ENCODE measurements at places on chromosomes 7 and 10. TPM values are rescaled to one million over a fixed set of nuclear protein-coding genes. Genes with fewer than 3 reads are reported as not detected.

- DNase-seq: no peak
Measured at GRCh38 chr7:75955331-75955955, 39.0 kb downstream of the TMEM120A start.

PSD gene
- total RNA-seq: 17.6 TPM

RASA4 gene
- 51.2 TPM for total RNA-seq

- no peak for DNase-seq
Measured at GRCh38 chr10:20596911-20597310, 300.2 kb downstream of the NEBL start.

PITX3 gene
- total RNA-seq: not detected

ADIRF gene
- 193 TPM for total RNA-seq

DTX2 gene
- total RNA-seq: 12.6 TPM

DNA sequence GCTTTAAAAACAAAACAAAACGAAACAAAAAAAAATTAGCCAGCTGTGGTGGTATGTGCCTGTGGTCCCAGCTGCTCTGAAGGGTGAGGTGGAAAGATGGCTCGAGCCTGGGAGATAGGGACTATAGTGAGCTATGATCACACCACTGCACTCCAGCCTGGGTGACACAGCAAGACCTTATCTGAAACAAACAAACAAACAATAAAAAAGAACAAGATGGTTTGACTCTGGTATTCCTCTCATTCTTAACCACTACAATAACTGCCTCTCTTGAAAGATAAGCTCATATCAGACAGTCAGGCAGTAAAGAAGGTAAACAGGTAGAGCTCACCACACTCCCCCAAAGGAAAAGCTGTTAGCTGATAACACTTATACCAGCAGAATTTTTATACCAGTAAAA, 14.1 kb upstream of the DUSP5 start:
- DNase-seq: no peak

RAB19 gene
- total RNA-seq: 3.1 TPM

GRCh38 chr10:26790221-26790995, 70.3 kb downstream of the ABI1 start:
- DNase-seq: no peak

PKD2L1 gene
- total RNA-seq: not detected

GPRIN2 gene
- total RNA-seq: 0.27 TPM

- no peak for DNase-seq
Measured at GRCh38 chr7:14900051-14900450, 2.5 kb downstream of the DGKB start.

DNA sequence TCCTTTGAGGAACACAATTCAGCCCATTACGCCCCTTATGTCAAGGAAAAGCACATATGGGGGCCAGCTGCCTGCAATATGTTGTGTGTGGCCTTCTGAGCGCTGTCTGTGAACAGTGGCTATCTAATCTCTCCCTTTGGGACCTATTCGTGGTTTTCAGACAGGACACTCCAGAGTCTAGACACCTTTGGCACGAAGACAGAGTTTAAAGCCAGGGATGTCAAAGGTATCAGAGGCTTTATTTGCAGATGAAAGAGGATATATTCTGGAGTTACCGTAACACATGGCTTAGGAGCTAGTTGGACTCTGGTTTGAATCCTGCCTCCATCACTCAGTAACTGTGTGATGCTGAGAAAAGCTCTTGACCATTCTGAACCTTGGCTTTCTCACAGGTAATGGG, 14.8 kb upstream of the EEPD1 start:
- no peak for DNase-seq

All from ovary (tissue), 10 donors.